Stimulated activated CD4-positive, alpha-beta T cell treated with anti-CD3 and anti-CD28 coated beads, Interleukin-2, amount 100 ng/mL, for 24 hours (primary cell): ENCODE measurements at places on chromosomes 5 and 9.

GRCh38 chr5:108233617-108234155, 148.2 kb downstream of the FBXL17 start:
- DNase-seq = no peak

GRCh38 chr5:53543401-53543800, 17.0 kb upstream of the NDUFS4 start:
- no peak for DNase-seq

DNA sequence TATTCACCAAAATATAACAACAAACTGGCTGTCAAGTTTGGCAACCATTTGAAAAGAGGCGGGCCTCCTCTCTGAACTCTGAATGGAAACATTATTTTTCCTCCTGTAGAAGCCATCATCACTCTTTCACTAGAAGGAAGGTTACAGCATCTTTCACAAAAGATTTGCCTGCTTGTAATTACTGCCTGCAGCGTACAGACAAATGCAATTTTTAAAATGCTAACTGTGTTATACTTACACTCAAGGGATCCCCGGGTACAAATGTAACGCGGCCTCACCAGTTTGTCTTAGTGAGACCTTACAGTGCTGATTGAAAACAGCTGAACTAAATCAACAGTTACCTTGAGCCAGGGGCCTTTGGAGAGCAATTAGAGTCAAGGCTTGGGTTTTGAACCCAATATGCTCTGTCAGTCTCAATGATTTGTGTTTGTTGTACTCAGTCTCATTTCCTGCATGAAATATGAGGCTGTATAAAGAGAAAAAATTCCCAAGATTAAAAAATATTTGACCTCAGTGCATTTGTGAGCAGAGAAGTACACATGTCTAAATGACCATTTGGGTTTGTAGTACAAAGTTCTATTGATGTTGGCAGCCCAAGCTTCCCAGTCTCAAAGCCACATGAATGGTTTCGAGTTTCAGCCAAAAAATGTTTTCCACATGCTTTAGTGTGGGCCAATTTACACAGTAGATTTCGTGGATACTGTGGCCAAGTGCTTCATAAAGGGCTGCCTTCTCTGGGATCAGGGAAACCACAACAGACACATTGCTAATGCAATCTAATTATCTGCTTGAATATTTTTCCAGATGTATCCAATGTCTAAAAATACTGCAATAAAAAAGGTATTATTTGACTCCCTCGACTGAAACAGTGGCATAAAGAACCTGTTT, 500.0 kb downstream of the SPATA31D1 start:
- DNase-seq = no peak

GRCh38 chr9:127890053-127890452, 9.3 kb downstream of the ST6GALNAC6 start:
- no peak for DNase-seq

DNA sequence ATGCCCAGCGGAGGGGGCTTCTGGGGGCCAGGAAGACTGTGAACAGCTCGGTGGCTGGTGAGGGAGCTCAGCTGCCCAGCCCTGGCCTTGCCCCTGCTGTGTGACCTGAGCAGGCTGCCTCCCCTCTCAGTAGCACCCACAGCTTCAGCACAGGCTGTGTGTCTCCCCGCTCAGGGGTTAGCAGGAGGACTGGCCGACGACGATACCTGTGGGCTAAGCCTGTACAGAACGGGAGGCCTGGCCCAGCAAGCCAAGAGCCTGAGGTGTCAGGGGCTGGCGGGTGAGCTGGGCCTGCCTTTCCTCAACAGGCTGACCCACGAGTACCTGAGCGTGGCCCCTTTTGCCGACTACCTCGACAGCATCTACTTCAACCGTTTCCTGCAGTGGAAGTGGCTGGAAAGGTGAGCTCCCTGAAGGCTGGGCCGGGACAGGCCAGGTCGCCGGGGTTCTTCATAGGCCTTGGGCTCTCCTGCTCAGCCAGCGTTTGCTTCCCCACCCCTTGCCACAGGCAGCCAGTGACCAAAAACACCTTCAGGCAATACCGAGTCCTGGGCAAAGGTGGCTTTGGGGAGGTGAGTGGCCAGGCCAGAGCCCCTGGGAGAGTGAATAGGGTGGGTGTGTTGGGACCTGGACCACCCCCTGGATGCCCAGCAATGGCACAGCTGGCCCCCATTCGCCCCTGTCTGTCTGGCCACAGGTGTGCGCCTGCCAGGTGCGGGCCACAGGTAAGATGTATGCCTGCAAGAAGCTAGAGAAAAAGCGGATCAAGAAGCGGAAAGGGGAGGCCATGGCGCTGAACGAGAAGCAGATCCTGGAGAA, 6.6 kb downstream of the GRK6 start:
- DNase-seq = no peak

DNA sequence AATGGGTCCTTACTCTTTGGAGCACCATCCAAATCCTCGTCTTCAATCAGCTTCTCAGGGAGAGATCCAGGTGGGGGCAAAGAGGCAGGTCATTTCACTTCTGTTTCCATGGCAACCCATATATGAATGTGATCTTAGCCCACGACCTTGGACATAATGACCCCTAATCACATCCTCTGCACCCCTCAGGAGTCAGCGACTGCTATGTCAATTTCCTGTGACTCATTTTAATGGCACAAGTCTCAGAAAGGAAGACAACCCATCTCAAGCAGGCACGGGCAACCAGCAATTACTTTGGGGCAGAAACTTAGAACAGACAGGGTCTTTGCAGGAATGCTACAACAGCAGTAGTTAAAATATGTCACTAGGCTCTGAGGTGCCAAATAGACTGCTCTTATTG, 591.2 kb downstream of the TLR4 start:
- DNase-seq = no peak

- DNase-seq = no peak
Observed at GRCh38 chr5:135596157-135596763, 17.5 kb upstream of the CXCL14 start.
